Kidney capillary endothelial cell (primary cell): ENCODE measurements at places on chromosomes 7 and 10.

DNA sequence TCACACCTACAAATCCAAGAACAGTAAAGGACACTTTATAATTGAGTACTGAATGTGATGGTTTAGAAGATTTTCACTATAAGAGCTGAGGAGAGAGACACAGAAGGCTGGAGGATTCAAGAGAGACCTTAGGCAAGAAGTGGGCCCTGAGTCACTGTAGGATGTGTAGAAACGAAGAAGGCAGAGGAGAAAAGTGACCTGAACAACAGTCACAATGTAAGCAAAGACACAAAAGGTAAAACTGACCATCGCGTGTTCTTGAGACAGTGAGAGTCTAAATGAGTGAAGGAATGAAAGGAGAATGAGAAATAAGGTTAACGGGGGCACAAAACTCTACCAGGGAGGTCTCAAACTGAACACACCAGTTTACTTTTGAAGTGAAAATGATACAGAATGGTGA is 298.2 kb upstream of the LRGUK start:
- no peak for DNase-seq

DNA sequence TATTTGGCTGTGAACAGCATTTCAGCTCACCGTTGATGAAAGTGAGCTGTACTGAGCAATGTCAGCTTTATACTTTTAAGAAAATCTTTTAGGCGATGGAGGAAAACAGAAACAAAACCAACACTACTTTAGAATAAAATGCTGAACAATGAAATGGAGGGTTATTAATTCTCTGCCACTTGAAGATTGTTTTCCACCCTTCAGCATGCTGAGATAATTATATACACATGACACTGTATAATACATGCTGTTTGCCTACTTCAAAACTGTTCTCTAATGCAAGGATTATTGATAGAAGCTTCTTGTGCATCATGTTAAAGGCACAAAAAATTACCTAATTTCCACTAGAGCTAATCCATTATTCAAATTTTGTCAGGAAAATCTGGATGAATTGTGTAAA is 66.8 kb downstream of the CACNA2D1 start:
- DNase-seq = no peak

DNA sequence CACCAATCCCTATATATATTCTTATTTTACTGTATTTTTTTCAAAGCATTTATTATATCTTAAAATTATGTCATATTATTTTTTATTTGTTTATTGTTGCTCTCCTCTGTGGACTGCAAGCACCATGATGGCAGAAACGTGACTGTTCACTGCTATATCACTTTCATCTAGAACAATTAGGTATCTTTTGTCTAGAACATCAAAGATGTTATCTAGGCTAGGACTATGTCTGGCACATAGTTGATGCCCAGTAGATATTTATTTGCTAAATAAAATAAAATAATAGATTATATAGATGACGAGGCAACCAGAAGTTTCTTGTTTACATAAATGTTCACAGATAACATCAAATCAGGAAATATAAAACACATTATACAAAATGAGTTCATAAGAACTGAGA is 12.4 kb upstream of the GPR158 start:
- no peak for DNase-seq

- no peak for DNase-seq
Observed at GRCh38 chr7:6175645-6176044, 96.8 kb downstream of the CYTH3 start.

- no peak for DNase-seq
Observed at GRCh38 chr10:58625070-58625469, 112.4 kb downstream of the BICC1 start.

GRCh38 chr10:30045961-30046360 is 13.4 kb downstream of the JCAD start:
- no peak for DNase-seq

GRCh38 chr10:86411852-86412560 is 45.4 kb upstream of the GRID1 start:
- DNase-seq = no peak

DNA sequence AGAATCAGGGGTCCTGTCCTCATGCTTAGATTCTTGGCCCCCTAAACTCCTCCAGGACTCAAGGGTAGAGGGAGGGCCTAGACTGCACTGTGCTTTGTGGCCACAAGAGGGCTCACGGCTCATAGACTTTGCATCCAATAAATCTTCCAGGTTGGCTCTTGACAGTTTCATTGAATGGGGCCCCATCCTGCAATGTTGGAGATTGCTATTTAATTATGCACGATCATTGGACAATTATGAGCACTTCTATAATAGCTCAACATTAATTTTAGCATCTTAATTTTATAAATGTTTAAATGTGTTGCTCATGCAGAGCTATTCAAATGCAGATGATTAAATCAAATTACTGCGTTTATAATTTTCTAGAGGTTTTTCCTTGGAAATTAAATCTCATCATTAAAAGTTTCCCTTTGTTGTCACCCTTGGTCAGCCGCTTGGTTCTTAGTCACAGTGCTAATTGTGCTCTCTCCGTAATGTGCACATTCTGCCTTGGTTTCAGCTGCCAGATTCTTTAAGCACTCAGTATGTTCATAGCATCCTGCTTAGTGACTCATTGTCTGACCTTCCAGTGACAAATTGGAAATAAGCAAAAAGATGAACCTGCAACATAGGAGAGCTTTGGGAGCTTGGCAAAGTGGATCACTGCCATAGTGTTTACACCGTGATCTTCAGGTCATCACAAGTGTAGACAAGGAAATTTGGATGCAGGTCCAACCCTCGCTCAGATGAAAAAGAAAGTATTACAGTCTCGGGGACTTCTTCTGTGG is 33.4 kb upstream of the PLPP4 start:
- peak; percentile 53 for DNase-seq

- no peak for DNase-seq
Observed at GRCh38 chr7:8184221-8184620, 77.7 kb downstream of the ICA1 start.

- no peak for DNase-seq
Observed at GRCh38 chr10:71099731-71100361, 112.5 kb upstream of the UNC5B start.

GRCh38 chr10:121698902-121699301 is 100.7 kb upstream of the FGFR2 start:
- no peak for DNase-seq

GRCh38 chr10:72353028-72353964 is 1.4 kb downstream of the DNAJB12 start:
- DNase-seq = no peak

DNA sequence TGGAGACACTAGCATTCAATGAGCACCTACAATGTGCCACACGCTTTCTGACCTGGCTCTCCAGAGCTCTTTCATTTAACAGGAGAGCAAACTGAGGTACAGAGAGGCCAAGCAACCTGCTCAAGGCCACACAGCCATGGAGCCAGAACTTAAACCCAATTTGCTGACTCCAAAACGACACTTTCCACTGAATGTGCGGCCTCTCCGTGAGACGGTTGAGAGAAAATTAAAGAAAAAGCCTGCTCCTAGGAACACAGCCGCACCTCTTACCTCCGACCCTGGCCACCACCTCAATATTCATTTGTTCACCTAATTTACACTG is 42.8 kb downstream of the ZCCHC24 start:
- no peak for DNase-seq

GRCh38 chr10:77496941-77497420 is 140.6 kb downstream of the KCNMA1 start:
- DNase-seq = no peak

DNA sequence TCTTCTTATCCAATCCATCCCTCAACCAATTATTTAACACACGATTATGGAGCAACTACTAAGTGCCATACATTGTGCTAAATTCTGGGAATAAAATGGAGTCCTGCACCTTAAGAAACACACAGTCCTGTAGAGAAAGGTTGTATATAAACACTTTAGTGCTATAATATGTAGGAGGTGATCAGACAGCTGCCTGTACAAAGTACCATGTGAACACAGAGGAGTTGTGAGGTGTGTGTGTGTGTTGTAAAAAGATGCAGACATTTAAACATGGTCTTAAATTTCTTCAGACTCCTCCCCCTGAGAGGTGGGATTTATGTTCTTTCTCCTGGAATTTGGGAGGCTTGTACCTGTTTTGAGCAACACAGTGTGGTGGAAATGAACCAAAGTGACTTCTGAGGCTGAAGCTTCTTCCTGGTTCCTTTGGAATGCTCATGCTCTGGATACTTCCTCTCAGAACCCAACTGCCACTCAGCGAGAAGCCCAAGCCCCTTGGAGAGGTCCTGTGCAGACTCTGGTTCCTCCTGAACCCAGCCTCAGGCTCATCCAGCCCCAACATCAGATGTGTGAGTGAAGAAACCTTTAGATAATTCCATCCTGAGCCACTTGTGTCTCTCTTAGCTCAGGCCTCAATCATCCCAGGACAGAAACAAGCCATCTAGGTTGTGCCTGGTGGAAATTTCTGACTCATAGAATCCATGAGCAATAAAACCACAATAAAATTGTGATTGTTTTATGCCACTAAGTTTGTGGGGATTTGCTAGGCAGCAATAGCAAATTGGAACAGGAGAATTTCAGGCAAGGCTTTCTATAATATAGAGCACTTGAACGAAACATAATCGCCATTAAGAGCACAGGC is 161.2 kb upstream of the FAM3C start:
- DNase-seq = no peak

- no peak for DNase-seq
Observed at GRCh38 chr7:128974241-128974934, 36.7 kb downstream of the IRF5 start.

- no peak for DNase-seq
Observed at GRCh38 chr7:79286181-79286580, 167.3 kb downstream of the MAGI2 start.

GRCh38 chr7:27616186-27616491 is 46.5 kb downstream of the HIBADH start:
- DNase-seq = no peak

- peak; percentile 74 for DNase-seq
Observed at GRCh38 chr10:130190055-130190736, 54.0 kb downstream of the GLRX3 start.

DNA sequence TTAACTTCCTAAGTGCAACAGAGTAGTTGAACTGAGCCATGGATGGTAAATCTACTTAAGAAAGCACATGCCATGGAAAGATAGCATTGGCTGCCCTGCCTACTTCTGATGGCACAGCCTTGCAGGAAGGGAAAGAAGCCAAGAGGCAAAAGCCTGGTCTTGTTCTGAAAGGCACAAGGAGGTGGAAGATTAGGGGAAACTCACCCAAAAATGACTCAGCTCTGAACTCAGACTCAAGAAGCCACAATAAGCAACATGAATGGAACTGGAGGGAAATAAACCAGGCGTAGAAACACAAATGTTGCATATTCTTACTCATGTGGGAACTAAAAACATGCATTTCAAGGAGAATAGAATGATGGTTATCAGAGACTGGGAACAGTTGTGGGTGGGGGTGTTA is 20.8 kb upstream of the ALOX5 start:
- no peak for DNase-seq

DNA sequence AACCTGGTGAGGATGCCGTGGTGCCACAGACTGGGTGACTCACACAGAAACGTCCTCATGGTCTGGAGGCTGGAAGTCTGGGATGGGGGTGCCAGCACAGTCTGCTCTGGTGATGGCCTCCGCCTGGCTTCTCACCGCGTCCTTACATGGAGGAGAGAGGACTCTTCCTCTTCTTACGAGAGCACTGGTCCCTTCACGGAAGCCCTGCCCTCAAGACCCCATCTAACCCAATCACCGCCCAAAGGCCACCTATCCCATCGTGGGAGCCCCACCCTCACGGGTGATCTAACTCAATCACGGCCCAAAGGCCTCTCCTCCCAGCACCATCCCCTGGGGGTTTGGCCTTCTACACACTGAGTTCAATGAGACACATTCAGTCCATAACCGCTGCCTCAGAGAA is 137.7 kb downstream of the PTPRN2 start:
- no peak for DNase-seq

DNA sequence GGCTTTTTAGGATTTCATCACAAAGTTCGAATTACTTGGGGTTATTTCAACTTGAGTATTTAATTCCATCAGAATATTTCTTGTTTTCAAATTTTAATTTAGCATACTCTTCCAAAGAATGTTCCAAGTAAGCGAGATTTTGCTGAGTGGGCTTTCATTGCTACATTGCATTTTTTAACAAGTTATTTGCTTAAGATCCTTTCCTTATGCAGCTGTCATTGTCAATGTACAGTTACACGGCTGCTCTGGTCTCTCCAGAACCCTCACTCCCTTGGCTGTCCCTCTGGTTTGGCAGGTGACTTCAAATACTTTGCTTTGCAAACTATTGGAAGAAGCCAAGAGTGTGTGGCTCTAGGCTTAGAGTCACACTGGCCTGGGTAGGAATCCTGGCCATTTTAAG is 80.0 kb downstream of the CFAP58 start:
- no peak for DNase-seq

GRCh38 chr10:76937181-76937600 is 700.4 kb downstream of the KCNMA1 start:
- no peak for DNase-seq

DNA sequence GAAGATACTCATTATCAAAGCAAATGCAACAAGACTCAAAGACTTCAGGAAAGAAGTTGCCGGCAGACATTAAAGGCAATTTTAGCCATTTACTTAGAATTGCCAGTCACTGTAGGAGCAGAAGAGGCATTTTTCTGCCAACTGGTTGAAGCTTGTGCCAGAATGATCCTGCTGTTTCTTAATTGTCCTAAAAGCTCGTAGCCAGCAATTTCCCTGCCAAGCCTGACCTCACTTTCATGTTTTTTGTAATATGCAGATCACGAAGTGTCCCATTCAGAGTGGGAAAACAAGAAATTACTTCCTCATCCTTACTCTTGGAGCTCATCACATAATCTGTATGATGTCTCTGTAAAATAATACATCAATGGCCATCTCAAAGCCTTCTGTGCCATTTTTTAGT is 130.9 kb upstream of the ANKRD1 start:
- DNase-seq = no peak

DNA sequence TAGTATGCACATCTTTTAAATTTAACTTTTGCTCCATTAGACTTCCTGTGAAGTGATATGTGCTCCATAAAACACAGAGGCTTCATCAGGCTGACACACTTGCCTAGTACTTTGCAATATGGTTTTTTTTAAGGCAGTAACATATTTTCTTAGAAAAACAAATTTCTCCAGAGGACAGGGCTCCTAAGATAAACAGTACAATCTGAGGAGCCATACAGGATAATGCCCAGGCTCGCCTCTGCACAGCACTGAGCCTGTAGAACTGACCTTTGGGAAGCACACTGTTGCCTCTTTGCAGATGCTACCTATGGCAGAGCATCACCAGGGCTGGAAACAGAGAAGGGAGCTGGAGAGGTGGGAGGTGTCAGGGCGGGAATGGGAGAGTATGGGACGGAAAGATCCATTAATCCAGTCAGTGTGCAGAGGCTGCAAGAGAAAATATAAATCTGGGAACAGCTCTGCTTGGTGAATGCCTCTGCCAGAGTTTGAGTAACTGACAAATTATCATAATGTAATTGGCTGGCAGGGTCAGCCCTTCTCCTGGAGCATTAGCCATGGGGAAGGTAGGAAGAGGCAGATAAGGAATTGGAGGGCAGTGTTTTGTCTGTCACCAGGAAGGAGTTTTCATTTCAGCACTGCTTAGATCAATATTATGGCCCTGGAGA is 132.3 kb downstream of the CREB5 start:
- DNase-seq = no peak

- DNase-seq = no peak
Observed at GRCh38 chr10:69865450-69865849, 63.7 kb downstream of the COL13A1 start.

GRCh38 chr10:127612-128432 is 7.4 kb upstream of the ZMYND11 start:
- peak; percentile 61 for DNase-seq

- no peak for DNase-seq
Observed at GRCh38 chr10:129755621-129756020, 208.5 kb downstream of the EBF3 start.

- peak; percentile 19 for DNase-seq
Observed at GRCh38 chr10:30645340-30645827, 15.8 kb upstream of the LYZL2 start.
